ENCODE measurements at places on chromosomes 2 and 18. TPM values are rescaled to one million over a fixed set of nuclear protein-coding genes. Genes with fewer than 3 reads are reported as not detected.

The AP1S3 gene
- 24.0 TPM for polyA plus RNA-seq

The PLEKHH2 gene
- 1.3 TPM for polyA plus RNA-seq

The FAM124B gene
- polyA plus RNA-seq: 0.03 TPM

The AKAIN1 gene
- polyA plus RNA-seq: not detected

The DLX2 gene
- polyA plus RNA-seq: 0.26 TPM

The CCDC178 gene
- polyA plus RNA-seq: 0.07 TPM

The DNAH7 gene
- 0.28 TPM for polyA plus RNA-seq

The PSMA8 gene
- not detected for polyA plus RNA-seq

The ARHGEF33 gene
- 0.09 TPM for polyA plus RNA-seq

The ALPG gene
- polyA plus RNA-seq: not detected

The MBP gene
- polyA plus RNA-seq: 35.6 TPM

The SOX11 gene
- not detected for polyA plus RNA-seq

The ITPRIPL1 gene
- 0.58 TPM for polyA plus RNA-seq

The CCDC141 gene
- polyA plus RNA-seq: not detected

The UNC80 gene
- polyA plus RNA-seq: 0.09 TPM

The LRPPRC gene
- polyA plus RNA-seq: 115 TPM

The ICA1L gene
- 1.8 TPM for polyA plus RNA-seq

The OXER1 gene
- not detected for polyA plus RNA-seq

The ALK gene
- polyA plus RNA-seq: not detected

The CFAP65 gene
- polyA plus RNA-seq: not detected

The ANKRD30B gene
- not detected for polyA plus RNA-seq

The GALNT5 gene
- polyA plus RNA-seq: 8.3 TPM

The ERBB4 gene
- polyA plus RNA-seq: 0.01 TPM

The ESPNL gene
- 0.16 TPM for polyA plus RNA-seq

The ANKRD36B gene
- 7.6 TPM for polyA plus RNA-seq

The DPP10 gene
- polyA plus RNA-seq: not detected

The CDKL4 gene
- polyA plus RNA-seq: not detected

The EML6 gene
- 0.96 TPM for polyA plus RNA-seq

The GPR75 gene
- polyA plus RNA-seq: 2.7 TPM

Measured in keratinocyte (primary cell).